ENCODE measurements at places on chromosomes 3 and 15. TPM values are rescaled to one million over a fixed set of nuclear protein-coding genes. Genes with fewer than 3 reads are reported as not detected.

Gene NR2E3
- total RNA-seq = 0.38 TPM

- no peak for DNase-seq
These were observed 5.1 kb upstream of the SEMA7A start for GRCh38 chr15:74438721-74439316.

DNA sequence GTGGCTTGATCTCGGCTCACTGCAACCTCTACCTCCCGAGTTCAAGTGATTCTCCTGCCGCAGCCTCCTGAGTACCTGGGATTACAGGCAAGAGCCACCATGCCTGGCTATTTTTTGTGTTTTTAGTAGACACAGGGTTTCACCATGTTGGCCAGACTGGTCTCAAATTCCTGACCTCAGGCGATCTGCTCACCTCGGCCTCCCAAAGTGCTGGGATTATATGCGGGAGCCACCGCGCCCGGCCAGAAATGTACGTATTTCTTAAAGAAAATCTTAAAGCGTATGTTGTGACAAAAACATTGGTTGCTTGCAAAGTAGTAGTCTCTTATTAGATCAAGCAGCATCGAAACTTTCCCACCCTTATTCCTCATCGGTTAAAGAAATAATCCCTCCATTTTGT lies 748.9 kb upstream of the NR2F2 start:
- no peak for DNase-seq

Gene TICRR
- total RNA-seq = 8.8 TPM

GRCh38 chr3:122942937-122943827 lies 84.4 kb downstream of the SEMA5B start:
- no peak for DNase-seq

Gene LSG1
- total RNA-seq = 43.8 TPM

All from type B pancreatic cell (in vitro differentiated cells).